ENCODE measurements at places on chromosomes 3 and 15. TPM values are rescaled to one million over a fixed set of nuclear protein-coding genes. Genes with fewer than 3 reads are reported as not detected.

DNA sequence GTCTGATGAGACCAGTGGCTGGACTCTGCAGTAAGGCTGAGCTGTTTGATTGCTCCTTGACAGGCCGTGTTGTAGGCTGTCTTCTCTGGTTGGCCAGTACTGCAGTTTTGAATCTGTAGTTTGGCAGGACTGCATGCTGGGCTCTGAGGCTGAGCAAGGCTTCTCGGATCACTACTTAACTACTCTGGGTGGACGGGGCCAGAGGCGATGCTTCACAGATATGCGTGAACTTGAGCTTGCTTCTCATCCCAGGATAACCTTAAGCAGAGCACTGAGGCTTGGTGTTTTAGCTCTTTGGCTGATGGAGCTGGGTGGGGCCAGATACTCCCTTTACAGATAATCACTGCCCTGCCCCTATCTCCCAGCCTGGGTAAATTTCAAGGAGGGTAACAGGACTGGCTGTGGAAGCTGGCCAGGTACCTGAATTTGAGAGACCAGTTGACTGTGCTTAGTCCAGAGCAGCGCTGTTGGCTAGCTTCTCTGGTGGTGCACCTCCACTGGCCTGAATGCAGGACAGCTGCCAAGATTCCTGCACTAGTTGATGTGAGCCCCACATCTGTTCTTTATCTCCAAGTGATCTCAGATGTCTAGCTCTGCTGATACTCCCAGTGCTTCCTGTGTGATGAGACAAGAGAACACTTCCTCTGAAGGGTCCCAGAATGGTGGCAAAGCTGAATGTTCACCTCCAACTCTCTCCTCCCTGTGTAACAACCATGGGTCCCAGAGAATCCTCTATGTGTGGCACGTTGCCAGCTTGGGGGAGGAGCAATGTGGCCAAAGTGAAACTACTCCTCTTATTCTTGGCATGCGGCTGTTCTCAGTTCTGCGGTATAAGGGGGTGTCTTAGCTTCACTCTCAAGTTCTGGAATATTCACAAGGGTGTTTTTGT lies 37.9 kb downstream of the RPL39L start:
- peak; percentile 18 for DNase-seq

TP63 gene
- not detected for total RNA-seq

DNA sequence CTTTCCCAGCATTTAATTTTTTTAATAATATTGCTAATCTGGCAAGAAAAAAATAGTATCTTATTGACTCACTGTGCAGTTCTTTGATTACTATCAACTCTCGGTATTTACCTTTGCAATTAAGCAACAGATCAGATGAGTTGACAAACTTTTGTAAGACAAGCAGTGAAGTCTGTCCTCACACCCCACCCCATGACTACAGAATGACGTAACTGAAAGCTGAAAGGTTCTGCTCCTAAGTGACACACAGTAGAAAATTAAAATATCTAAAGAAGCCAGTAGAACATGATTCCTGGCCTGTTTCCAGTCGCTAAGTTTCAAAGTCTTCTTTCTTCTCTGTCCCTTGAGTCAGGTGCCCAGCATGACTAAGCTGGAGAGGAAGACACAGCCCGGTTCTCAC lies 135.5 kb downstream of the STT3B start:
- no peak for DNase-seq

- DNase-seq, result no peak
Observed at GRCh38 chr15:31042751-31043150, 51.3 kb upstream of the MTMR10 start.

ZNF774 gene
- 2.5 TPM for total RNA-seq

INSYN1 gene
- not detected for total RNA-seq
